Effector memory CD4-positive, alpha-beta T cell (primary cell): ENCODE measurements at places on chromosomes 11 and 22.

DNA sequence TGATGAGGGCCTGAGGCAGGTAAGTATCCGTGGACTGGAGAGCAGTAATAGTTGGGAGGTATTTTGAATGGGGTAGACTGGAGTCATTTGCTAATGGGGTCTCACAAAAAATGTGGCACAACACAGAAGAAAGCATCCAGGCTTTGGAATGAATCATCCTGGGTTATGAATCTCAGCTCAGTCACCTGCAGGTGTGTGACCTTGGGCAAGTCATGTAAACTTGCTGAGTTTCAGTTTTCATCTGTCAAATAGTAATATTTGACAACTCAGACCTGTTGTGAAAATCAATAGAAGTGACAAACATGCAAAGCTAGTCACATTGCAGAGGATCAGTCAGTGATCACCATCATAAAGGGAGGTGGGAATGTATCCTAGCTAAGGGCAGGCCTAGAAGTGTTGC, 232.0 kb upstream of the TENM4 start:
- no peak for DNase-seq

DNA sequence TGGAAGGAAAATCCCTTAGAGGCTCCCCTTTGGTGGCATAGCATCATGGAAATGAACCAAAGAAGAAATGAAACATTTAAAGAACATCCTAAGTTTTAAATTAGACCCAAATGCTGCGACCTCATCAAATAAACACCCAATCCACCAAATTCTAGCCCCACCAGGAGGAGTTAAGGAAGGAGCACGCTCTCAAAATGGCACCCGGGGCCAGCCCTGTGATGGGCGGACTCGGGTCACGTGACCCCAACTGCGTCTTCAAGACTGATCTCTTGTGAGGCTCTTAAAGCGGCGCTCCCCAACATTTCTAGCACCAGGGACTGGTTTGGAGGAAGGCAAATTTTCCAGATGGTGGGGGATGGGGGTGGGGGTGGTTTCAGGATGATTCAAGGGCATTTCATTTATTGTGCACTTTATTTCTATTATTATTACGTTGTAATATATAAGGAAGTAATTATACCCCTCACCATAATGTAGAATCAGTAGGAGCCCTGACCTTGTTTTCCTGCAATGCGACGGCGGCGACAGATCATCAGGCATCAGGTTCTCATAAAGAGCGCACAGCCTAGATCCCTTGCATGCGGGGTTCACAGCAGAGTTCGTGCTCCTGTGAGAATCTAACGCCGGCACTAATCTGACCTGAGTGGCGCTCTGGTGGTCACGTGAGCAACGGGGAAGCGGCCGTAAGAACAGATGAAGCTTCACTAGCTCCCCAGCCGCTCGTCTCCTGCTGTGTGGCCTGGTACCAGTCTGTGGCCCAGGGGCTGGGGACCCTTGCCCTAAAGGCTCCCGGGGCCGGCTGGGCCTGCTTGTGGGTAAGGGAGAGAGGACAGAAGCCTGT, 90.6 kb upstream of the SLC22A12 start:
- no peak for DNase-seq

DNA sequence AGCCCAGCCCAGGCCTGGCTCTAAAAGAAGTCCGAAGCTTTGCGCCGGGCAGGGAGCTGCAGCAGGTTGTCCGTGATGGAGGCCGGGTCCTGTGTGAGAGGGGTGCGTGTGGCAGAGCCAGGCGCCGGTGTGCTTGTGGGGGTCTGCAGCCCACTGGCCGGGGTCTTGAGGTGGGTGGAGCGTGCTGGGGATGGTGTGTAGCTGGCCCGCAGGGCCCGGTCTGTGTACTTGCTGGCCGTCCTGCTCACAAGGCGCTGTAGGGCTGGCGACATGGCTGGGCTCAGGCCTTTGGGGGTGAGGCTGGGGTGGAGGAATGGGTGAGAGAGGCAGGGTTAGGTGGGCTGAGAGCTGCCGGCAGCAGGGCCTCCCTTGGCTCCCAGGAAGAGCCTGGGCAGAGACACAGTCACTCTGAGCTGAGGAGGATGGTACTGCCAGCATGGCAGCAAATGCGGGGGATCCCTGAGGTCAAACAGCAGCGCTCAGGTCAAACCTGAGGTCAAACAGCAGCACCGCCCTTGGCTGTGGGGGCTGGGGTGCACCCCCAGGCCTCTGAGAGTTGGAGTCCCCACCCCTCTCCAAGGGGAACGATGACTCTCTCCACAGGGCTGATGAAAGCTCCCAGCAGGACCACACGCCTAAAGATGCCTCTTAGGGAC, 3.2 kb downstream of the TSSK2 start:
- DNase-seq: no peak

DNA sequence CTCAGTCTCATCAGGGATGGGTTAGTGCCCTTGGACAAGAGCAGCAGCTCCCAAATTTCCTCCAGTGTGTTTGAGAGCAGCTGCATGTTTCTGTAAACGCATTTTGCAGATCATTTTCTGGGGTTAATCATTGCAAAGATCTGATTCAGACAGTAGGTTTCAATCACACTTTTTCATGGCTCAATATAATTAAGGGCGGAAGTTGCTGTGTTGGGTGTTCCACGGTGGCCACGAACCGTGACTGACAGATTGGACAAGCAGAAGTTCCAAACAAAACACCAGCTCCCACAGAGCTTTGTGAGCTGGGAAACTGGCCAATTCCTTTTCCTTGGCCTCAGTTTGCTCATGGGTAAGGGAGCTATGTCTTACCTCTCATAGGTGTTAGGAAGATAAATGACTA, 8.4 kb upstream of the RASSF10 start:
- no peak for DNase-seq

DNA sequence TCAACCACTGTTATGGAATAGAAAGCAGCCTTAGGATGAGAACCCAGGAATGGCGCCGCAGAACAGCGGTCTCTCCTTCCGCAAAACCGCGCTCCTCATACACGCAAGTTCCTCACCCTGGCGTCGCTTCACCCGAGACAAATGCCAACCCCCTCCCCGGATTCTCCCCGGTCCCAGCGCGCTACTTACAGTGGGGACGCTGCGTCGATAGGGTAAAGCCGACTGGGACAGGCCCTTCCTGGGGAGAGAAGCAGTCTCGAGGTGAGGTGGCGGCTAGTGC, 287 bp downstream of the RPS13 start:
- DNase-seq: no peak
